Epithelial cell of proximal tubule (primary cell): ENCODE measurements at places on chromosomes 2 and 18.
A peak's percentile ranks its signal among the peaks of the same experiment; 100 is the strongest.

GRCh38 chr18:2655178-2655953, at the start of gene SMCHD1:
TSS of gene SMCHD1 (plus strand) at chr18:2655726. CDS start at chr18:2656076, 350 bp downstream.
- no peak for DNase-seq

DNA sequence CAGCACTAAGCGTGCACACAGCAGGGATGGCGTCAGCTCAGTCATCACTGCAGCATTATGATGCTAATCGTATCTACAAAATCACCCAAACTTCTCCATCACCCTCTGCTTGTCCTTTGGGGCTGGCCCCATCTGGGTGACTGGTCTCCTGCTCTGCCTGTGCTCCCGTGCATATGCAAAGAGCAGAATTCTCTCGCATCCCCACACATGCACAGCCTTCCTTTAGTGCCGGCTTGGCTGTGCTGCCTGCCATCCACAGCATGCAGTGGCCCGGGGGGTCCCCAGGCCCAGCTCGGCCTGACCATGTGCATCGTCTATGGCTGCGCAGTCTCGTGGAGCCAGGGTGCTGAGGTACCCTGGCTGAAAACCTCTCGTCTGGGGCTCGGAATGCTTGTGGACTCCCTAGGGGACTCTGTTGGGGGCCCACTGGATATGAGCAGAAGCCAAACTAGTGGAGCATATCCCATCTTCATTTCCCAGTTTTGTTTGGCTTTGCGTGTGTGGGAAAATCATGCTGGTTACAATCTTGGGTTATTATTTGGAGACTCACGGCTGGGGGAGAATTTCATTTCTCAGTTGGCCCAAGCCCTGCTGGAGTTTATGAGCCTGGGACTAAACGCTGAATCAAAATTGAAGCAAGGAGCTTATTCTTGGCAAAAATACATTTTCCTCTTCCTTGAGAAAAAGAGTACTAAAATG, 70.9 kb upstream of the HS6ST1 start:
- DNase-seq: no peak

DNA sequence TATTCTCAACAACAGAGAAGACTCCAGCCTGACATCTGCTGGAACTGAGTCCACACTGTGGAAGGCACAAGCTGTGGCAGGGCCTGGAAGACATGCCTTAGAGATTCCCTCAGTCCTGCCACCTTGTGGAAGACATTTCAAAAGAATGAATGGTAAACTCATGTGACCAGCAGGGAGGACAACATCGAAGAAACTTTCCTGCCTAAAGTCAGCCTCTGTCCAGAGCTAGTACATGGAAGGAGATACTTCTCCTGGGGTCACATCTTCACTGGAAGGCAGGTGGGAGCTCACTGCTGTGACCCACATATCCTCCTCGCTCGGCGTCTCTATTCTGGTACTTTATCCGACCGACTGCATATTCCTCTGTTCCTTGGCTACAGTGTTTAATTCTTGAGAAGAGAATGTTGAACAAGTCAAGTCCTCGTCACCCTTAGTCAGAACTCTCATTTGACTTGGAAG, 59.5 kb downstream of the PUM2 start:
- peak; percentile 61 for DNase-seq

- no peak for DNase-seq
Observed at GRCh38 chr2:121082191-121082590, 202.8 kb downstream of the TFCP2L1 start.

- DNase-seq: peak; percentile 22
Observed at GRCh38 chr2:226984750-226985582, 149.1 kb downstream of the RHBDD1 start.

GRCh38 chr2:112685271-112685884, 35.4 kb upstream of the NT5DC4 start:
- DNase-seq: no peak

GRCh38 chr2:130864830-130865800, 28.4 kb downstream of the ARHGEF4 start:
- DNase-seq: no peak
